Kidney glomerular epithelial cell (primary cell): ENCODE measurements at places on chromosomes 2 and 18.

GRCh38 chr2:64122358-64122757 is 21.9 kb downstream of the PELI1 start:
- DNase-seq = no peak

DNA sequence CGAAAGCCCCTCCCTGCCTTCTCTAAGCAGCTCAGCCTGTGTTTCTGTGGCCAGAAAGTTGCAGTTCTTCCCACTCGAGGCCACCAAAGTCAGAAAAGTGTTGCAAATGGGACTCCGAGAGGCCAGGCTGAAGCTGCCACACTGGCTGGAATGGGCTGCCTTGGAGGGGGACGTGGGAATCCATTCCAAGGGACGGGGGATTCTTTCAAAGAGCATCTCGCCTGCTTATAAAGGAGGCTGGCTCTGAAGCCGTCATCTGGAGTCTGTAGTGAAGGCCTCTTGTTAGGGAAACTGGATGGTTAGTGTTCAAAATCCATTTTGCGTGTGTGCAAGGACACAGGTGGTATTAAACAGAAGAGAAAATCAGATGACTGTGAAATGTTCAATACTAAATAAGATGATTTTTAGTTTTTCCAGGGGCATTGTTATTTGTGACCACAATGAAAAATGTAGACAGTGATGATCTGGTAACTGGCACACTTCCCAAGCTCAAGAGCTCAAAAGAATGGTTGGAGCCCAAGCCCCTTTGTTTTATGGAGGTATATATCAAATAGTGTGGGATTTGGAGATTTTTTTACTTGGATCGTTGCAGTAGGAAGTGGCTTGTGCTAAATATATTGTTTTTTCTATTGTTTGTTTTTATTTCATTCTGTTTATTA is 782 bp downstream of the FAM228B start:
- DNase-seq = peak; percentile 11

GRCh38 chr2:176653479-176654443 is 384.5 kb downstream of the MTX2 start:
- peak; percentile 70 for DNase-seq

DNA sequence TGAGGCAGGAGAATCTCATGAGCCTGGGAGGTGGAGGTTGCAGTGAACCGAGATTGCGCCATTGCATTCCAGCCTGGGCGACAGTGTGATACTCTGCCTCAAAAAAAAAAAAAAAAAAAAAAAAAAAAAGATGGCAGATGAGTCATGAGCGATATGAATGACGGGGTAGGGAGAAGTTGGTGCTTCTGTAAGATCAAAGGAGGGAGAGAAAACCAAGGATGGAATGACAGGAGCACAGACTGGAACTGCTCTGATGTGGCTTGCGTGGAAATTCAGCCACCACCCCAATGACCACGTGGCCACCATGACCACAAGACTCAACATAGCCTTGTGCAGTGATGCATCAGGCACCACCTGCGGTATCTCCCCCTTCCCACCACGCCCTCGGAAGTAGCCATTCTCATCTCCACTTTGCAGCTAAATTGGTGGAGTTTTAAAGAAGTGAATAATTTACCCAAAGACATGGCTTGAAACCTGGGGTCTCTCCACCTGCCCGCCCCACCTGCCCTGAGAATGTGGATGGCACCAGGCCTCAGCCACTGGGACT is 96.0 kb downstream of the ACKR3 start:
- no peak for DNase-seq

DNA sequence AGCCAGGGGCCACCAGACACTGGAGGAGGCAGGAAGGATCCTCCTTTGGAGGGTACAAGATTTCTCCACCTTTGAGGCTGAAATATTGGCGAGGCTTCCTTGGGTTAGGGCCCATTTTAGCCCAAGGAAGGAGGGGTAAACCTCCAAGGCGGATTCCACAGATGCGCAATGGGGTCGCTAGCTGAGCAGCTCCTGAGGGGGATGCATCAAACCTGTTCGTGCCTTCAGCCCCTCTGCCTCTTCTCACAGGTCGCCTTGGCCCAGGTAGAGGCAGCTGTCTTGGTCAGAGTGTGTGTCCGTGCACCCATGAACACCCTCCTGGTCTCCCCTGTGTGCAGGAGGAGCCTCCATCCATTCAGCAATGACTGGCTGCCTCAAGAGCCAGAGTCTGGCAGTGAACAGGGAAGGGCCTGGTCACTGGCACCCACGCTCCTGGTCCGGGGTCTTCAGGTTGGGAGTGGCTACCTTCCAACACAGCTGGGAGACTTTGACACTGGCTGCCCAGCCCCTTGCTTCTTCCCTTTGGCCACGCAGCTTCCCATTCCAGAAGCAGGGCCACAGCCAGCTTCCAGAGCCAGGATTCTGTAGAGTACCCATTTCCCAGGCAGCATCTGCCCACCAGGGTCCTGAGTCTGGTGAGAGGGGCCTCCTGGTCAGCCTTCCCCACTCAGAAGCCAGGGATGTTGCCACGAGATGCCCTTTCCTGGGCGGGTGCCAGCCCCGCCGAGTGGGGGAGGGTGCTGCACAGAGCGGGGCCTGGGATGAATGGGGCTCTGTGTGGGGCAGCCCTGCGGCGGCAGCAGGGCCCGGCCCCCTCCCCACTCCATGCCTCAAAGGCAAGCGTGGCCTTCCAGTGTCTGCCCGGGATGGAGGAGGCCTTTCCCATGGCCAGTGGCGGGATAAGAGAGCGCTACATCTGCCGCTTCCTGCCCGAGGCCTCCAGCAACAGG is 95.8 kb upstream of the GPC1 start:
- DNase-seq = no peak

- no peak for DNase-seq
These were observed 44.0 kb downstream of the KIF3C start for GRCh38 chr2:25938345-25938744.

- DNase-seq = no peak
These were observed 300.0 kb upstream of the CHAC2 start for GRCh38 chr2:53467467-53468180.

DNA sequence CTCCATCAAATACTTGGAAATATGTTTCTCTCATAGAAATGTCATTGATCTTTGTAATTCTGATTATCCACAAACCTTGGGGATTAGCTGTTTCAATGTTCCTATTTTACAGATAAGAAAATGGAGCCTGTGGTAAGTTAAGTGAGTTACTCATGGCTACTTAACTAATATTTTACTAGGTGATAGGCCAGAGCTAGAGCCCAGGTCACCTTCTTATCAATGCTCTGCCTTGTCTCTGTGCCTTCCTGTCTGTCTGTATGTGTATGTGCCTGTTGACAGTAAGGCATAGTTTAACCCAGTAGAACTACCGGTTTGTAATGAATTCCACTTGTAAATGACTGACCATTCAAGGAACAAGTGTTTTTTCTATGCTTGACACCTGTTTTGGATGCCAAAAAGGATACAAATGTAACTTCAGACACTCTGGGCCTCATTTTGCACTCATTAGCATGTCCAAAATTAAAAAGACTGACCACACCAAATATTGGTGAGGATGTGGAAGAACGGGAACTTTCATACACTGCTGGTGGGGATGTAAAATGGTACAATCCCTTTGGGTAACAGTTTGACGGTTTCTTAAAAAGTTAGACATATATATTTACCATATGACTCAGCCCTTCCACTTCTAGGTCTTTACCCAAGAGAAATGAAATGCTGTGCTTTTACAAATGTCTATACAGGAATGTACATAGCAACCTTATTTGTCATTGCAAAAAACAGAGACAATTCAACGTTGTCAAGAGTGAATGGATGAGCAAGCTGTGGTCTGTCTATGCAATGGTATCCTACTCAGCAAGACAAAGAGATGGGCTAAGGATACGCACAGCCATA is 19.6 kb upstream of the IL1A start:
- no peak for DNase-seq

DNA sequence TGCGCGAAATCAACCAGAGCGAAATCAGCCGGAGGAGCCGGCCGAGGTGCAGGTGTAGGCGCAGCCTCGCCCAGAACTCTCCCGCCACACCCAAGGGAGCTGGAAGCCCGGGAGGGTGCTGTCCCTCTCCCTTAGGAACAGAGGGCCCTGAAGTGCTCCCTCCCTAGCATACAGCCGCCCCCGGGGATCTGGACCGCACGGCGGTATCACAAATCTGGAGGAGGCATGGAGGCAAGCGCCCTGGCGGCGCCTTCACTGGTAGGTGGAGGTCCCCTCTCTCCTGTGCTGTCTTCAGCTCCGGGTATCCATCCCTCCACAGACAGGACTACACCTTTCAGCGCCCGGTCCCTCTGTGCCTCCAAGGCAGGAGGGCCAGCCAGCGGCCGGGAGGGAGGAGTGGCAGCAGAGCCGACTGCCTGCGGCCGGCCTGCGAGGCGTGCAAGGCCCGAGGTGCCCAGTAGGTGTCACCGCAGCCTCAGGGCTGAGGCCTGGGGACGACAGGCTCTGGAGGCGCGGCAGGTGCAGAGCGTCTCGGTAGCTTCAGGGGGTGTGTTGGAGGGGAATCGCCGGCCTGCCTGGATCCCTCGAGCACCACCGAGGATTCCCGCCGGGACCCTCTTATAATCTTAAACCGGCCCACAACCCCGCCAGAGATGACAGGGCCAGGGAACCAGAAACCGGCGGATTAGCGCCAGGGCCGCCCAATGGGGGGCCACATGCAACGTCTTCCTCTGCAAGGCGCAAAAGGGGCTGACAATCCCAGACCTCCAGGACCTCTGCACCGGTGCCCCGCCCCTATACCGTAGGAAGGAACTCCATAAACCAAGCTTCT is 2.8 kb downstream of the IHH start:
- DNase-seq = peak; percentile 2

DNA sequence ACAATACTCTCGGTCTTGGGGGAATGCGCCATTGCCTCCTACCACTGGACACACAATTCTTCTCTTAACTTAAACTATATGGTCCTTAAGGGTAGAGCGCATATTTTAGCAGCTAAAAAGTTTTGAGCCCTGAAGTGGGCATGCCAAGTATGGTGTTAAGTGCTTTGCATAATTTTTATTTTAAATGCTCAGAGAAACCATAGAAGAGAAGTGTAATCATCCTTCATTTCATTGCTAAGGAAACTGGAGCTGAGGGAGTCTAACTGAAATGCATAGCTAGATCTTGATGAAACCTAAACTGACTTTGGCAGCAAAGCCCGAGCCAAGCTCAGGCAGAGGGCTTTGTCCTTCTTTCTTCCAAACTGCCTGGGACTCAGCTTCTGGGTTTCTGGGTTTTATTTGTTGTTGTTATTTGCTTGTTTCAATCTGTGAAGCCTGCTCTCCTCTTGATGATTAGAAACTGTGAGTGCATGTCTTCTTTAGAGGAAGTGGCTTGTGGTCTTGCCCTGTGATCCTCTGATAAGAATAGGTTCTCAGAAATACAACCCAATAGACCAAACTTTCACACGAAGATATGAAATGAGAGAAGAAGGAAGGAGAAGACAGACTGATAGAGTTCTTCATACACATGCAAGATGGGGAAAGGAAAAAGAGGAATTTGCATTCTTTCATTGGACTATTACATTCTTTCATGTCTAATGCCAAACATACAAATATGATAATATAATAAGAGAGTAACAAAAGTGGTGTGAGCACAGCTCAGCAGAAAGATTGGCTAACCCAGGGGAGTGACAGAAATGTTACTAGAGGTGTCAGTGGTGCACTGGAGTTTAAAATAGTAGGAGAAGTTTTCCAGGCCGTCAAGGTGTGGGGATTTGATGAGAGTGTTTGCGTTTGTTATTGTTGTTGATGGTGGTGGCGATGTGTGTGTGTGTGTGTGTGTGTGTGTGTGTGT is 7.5 kb upstream of the RNF144A start:
- no peak for DNase-seq

DNA sequence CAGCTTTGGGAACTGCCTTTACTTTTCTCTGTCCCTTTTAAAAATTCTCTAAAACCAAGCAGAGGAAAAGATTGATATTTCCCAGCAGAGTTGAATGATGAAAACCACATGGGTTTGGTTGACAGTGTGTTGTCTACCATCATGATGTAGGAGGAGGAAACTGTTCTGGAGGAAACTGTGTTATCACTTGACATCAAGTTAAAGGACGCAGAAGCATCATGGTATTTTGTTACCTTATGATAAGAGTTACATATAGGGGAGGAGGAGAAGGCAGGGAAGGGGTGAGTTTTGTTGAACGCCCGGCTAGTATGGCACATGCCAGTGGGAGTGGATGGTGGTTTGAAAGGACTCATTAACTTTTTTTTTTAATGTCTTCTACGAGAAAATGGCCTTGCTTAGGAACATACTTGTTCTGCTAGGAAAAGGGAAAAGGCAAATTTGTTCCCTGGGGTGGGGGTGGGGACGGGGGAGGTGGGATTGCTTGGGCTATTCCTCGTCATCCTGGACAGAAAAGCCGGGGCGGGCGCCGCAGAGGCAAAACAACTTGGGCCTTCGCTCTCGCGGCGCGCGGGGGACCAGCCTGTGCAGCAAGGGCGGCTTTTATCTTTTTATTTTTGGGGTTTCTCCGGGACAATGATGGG is 766 bp downstream of the TMEM17 start:
- DNase-seq = no peak

- peak; percentile 76 for DNase-seq
These were observed 16.2 kb upstream of the ZNF512 start for GRCh38 chr2:27566628-27567027.

DNA sequence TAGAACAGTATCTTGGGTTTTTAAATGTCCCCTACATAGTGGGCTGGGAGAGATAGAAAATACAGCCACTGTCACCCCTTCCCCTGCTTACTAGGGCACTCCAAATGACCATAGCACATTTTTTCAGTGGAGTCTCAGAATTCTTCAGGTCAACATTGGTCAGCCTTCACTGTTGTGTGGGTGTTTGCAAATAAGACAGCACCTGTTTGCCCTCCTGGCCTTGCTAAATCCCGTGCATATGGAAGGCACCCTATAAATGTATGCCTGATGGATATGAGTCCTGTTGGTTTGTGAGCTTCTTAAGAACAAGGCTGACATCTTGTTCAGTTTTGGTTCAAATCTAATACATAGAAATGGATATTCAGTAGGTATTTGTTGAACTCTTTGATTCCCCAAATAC is 12.5 kb downstream of the ITGA6 start:
- DNase-seq = no peak

- no peak for DNase-seq
These were observed 15.7 kb upstream of the LYPD6 start for GRCh38 chr2:149314687-149315086.

- DNase-seq = peak; percentile 83
These were observed 52.8 kb downstream of the CLASP1 start for GRCh38 chr2:121596221-121597080.

GRCh38 chr18:31450409-31450808 is 2.9 kb downstream of the DSG3 start:
- no peak for DNase-seq

DNA sequence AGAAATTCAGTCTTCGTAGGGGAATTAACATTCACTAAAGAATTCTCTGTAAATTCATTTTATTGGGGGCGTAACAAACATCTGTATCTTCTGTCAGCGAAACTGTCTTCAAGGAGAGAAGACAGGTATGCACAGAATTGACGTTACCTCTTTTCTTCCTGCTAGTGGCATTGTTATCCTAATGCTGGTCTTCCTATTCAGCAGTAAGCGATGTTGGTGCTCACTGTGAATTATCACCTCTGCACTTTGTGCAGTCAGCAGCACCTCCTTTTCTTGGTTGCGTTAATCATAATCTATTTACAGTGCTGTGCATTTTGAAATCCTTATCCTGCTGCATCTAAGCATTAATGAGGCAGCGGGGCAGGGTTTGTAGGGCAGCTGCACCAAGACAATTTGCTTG is 362.3 kb downstream of the SLC4A3 start:
- DNase-seq = no peak

GRCh38 chr2:127220102-127220767 is at the start of gene CYP27C1:
TSS of gene CYP27C1 (minus strand) at chr2:127220299. CDS start at chr2:127220270, 29 bp downstream.
- DNase-seq = no peak
